ENCODE measurements at places on chromosomes 11 and 22.

GRCh38 chr11:33721426-33721825 lies 14.8 kb downstream of the CD59 start:
- DNase-seq = no peak

DNA sequence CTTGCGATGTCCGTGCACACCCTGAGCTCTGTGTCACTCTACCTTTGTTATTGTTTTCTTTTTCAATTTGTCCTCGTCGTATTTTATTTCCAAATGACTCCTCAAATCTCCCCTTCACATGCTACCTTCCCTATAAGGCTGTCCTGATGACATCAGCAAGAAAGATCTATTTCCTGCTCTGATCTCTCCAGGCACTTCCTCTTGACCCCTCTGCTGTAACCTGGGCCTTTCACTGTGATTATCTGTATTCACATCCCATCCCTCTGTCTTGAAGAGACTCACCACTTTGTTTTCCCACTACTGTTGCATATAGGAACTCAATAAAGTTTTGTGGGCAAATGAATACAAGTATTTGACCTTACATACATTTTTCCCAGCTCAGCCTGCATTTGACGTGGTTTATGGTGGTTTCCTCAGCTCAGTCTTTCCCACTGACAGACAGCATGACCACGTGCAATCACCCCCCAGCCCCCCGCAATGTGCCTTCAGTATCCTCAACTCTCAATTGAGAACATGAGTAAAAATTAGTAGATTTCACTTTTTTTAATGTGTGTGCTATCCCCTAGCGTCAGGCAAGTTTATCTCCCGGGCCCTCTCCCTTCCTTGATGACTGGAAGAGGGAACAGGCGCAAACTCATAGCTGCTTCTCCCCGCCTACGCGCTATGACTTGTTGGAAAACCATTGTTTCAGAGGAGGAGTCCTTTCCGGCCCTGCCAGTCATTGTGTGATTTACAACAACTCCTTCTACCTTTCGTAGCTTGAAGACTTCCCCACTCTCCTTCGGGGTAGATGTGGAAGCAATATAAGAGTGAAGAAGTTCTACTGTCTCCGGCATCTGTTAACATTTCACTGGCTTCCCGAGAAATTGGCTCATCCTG lies 498.5 kb downstream of the NTM start:
- no peak for DNase-seq

DNA sequence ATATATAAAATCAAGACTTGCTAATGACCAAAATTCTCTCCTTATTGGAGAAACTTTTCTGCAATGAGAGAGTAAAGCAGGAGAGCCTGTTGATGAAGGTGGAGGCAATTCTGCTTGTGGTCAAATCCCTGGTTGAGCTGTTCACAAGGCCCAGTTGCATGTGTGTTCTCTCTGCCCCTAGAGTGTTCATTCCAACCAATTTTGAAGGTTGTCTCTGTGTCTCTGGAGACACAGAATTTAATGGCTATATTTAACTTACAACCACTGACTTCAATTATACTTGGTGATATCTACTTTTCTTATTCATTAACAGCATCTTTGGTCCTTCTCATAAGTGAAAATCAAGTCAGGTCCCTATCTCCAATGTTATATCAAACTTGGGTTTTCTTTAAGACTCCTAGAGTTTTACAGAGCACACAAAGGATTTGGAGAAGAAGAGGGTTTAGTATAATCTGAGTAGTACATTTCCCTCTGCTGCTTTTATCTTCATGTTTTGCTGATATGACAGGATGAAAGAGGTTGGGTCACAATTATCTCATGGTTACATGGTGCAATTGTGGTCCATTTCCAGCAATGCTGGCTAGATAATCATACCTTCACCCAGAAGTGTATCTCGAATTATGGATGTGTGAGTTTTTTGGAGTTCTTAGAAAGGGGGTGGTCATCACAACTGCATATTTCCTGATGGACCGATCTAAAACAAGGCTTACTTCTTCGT lies 4.0 kb downstream of the OOSP4A start:
- DNase-seq = no peak

DNA sequence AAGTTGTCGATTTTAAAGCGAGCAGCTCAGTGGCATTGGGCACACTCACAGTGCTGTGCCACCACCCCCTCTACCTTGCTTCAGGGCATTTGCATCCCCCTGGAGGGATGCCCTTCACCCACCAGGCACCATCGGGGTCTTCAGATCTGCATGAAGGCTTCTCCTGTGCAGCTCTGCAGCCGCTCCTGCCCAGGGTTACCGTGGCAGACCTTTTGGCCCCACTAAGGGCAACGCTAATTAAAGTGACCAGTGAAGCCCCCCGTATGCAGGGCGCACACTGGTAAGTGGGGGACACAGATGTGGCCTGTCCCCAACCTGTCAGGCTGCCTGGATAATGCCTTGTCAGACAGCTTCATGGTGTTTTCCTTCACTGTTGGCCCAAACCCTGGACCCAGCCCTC lies 1117.7 kb downstream of the BRD1 start:
- no peak for DNase-seq

DNA sequence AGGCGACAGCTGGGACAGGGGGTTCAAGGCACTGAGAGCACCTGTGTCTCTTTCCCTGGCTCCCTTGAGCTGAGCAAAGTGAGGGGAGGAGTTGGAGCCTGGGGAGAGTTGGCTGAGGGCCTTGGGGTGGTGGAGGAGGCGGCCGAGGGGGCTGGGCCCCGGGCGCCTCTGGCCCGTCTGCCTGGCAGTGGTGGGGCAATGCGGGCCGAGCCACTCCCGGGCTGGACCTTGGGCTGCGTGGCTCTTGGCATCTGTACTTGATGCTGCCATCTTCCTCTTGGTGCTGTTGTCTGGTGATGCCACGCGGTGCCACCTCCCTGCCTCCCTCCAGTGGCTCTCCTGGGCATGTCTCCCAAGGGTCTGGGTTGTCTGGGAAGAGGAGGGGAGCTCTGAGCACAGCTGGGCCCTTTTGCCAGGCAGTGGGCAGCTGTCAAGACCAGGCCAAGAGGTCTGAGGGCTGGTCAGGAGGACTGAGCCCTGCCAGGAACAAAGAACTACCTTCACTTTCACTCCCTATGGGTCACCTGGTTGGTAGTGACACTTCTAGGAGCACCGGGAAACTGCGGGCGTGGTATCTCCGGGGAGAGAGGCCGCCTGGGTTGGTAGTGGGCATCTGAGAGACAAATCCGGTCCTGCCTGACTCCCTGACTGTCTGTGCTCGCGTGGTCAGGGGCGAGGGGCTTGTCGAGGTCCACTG lies 1.3 kb downstream of the GRIK4 start:
- peak; percentile 80 for DNase-seq

DNA sequence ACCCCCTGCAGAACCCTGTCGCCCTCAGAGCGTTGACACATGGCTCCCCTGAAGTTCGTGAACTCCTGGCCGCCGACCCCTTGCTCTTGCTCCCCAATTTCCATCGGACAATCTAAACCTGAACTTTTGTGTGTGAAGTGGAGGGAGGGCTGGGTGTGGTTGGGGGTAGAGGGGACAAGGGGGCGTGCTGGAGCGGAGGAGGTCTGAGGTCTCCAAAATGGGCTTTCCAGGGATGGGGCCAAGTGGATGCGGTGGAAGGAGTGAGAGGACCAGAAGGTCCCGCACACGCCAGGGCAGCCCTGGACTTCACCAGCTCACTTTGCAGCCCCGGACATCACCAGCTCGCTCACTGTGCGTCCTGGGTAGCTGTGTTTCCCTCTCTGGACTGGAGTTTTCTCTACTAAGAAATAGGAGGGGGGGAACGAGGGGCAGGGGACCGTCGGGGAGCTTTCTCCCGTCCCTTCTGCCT lies 18.6 kb downstream of the CREB3L1 start:
- DNase-seq = no peak

GRCh38 chr22:39547587-39547947 lies 15.0 kb upstream of the RPS19BP1 start:
- DNase-seq = no peak

DNA sequence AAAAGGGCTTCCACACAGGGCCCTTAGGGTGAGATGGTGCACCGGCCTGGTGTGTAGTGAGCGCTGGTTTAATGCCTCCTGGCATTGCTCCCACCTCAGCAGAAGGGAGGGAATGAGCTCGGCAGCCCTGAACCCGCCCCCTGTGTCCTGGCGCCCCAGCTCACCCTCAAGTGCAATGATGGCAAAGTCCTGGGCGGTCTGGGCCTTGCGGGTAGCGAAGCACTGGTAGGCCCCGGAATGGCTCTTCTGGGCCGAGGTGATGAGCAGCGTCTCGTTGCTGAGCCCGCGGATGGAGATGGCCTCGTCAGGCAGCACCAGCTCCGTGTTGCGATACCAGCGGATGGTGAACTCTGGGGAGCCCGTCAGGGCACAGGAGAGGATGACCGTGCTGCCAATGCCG lies 193.3 kb downstream of the CEP164 start:
- no peak for DNase-seq

DNA sequence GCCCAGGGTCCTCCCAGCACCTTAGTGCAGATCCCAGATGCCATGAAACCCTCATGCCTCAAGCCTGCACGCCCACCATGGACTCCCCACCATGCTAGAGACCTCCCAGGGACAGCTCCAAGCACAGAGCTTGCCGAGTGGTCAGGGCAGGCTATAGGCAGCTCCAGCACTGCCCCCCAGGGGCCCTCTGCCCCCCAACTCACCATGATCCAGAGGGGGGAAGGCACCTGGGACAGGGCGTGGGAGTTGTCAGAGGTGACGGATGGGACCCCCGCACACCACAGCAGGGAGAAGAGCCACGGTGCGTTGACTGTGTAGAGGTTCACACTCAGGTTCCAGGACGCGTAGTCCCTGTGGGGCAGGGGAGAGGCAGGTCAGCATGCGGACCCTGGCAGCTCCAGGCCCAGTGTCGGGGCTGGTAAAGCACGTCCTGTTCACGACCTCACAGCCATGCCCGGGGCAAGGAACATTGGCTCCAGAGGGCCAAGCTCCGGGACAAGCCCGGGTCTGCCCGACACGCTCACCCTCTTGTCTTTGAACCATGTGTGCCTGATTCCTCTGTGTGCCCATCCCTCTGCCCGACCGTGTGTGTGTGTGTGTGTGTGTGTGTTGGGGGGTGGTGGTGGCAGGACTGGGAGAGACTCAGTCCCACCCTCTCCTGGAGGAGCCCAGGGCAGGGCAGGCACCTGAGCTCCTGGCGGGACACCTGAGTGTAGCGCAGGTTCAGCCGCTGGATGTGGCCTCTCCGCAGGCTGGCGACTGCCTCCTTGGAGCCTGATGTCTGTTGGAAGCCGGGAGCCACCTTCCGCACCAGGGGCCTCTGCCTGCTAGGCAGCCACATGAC lies 8.2 kb upstream of the KLHL35 start:
- no peak for DNase-seq

GRCh38 chr22:27315833-27316232 lies 485.7 kb downstream of the MN1 start:
- DNase-seq = no peak

- DNase-seq = no peak
Measured at GRCh38 chr11:111455291-111456085, 56.7 kb downstream of the BTG4 start.

- DNase-seq = no peak
Measured at GRCh38 chr11:92455210-92455790, 230.7 kb downstream of the FAT3 start.

- DNase-seq = no peak
Measured at GRCh38 chr11:78802058-78802761, 227.5 kb upstream of the NARS2 start.

GRCh38 chr11:75563978-75564552 lies 2.0 kb downstream of the SERPINH1 start:
- DNase-seq = peak; percentile 90

GRCh38 chr11:85970593-85970992 lies 98.3 kb downstream of the PICALM start:
- DNase-seq = no peak

DNA sequence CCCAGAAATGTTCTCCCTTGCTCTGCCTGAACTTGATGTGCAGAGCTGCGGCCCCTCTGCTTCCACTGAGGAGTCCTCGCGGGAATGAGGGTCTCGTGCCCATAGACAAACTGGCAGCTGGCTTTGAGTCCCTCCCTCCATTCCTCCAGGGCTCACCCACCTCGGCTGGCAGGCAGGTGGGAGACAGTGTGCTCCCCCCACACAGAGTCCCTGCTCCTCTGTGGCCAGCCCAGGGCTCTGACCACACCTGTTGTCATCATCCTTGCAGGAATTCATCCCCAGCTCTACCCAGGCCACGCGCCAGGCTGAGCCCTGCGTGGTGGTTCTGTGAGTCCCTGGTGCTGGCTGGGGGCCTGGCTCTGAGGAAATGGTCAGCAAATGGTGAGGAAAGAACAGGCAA lies 521.9 kb downstream of the TBC1D22A start:
- no peak for DNase-seq

DNA sequence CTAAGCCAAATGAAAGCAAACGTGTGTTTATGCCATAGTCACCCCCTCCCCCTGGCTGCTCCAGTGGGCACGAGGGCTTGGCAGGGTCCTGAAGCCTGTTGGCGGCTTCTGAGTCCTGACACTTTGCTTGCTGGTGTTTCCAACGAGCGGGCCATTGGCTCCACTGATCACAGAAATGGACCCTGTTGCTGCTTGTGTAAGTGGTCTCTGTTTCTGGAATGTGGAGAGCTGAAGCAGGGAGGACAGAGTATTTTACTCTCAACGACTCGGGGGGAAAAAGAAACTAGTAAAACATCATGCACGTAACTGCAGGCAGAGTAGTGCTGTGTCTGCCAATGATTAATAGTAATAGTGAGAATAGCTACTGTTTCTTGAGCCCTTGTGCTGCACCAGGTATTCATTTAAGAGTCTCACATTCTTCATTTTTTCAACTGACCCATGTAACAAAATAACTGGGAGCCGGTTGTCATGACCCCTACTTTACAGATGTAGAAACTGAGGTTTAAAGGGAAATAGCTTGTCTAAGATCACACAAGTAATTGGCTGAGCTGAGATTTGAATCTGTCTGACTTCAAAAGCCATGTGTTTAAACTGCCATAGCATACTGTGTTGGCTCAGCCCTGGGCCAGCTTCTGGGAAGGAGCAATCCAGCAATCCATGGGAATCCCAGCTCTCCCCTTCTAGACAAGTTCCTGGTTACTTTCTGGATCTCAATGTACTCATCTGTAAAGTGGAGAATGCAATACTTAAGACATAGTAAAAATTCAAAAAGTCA lies 526.7 kb downstream of the INSC start:
- no peak for DNase-seq

GRCh38 chr22:25396615-25397200 lies 167.8 kb upstream of the GRK3 start:
- peak; percentile 10 for DNase-seq

- no peak for DNase-seq
Measured at GRCh38 chr11:115300660-115301428, 203.4 kb downstream of the CADM1 start.

GRCh38 chr11:66607126-66607834 lies 9.2 kb upstream of the RBM14 start:
- no peak for DNase-seq

- no peak for DNase-seq
Measured at GRCh38 chr11:25862159-25862558, 469.8 kb upstream of the ANO3 start.
